ENCODE measurements at places on chromosomes 13 and 19. TPM values are rescaled to one million over a fixed set of nuclear protein-coding genes. Genes with fewer than 3 reads are reported as not detected.
A peak's percentile ranks its signal among the peaks of the same experiment; 100 is the strongest.

GNG8 gene
- total RNA-seq, result not detected

C13orf46 gene
- 0.21 TPM for total RNA-seq

ZNF283 gene
- 3.6 TPM for total RNA-seq

SMAD9 gene
- total RNA-seq, result 1.0 TPM

DYRK1B gene
- 15.8 TPM for total RNA-seq

DNA sequence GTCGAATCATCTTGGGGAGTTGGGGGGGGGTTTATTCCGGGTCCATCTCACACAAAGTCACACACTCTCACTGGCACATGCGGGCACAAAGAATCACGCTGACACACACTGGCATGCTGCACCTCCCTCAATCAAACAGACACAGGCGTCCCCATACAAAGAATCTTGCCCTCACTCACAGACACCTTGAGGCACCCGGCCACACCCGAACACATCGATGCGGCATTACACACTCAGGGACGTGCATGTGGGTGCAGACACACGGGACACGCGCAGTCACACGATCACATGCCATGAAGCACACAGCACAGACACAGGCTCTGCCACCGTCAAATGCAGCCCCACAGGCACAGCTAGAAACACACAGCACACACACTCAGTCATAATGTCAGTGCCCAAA is 7.8 kb downstream of the NFIX start:
- no peak overlapping the region for H3K27ac ChIP-seq
- no peak for DNase-seq
- no peaks in the 10 kb centered on the region for H3K4me1 ChIP-seq
- H3K36me3 ChIP-seq, result no peaks in the 10 kb centered on the region
- no peak overlapping the region for H3K4me3 ChIP-seq

GRCh38 chr13:60074397-60074796 is 89.3 kb downstream of the DIAPH3 start:
- no peaks in the 10 kb centered on the region for H3K36me3 ChIP-seq
- no peak overlapping the region for H3K27ac ChIP-seq
- no peak overlapping the region for H3K4me3 ChIP-seq
- no peak for DNase-seq
- H3K4me1 ChIP-seq, result no peaks in the 10 kb centered on the region

GRCh38 chr19:3671680-3672574 is 28.3 kb downstream of the PIP5K1C start:
- H3K4me3 ChIP-seq, result no peak overlapping the region
- peaks cover 21% of the 10 kb centered on the region for H3K4me1 ChIP-seq
- H3K36me3 ChIP-seq, result no peaks in the 10 kb centered on the region
- no peak for DNase-seq
- H3K27ac ChIP-seq, result no peak overlapping the region

DNA sequence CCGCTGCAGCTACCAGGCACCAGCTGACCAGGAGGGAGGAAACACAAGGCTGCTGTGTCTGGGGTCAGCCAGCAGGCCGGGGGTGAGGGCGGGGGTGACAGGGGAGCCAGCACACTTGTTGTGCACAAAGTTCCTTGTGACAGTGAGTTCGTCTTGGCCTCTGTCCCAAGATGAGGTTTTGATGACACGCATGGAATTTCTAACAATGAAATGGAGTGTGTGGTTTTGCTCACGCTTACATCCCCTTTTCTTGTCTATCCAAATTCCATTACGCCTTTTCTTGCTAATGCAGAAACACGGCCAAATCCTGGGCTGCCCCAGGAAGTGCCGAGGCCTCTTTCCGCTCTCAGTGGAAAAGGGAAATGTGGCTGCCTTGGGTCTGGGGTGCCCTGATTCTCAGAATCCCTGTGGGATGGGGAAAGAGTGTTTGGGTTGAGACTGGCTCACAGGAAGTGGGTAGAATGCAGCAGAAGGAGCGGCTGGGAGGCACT is 73.8 kb downstream of the GADD45B start:
- H3K27ac ChIP-seq, result no peak overlapping the region
- no peaks in the 10 kb centered on the region for H3K27me3 ChIP-seq
- no peaks in the 10 kb centered on the region for H3K36me3 ChIP-seq
- H3K4me3 ChIP-seq, result no peak overlapping the region

DNA sequence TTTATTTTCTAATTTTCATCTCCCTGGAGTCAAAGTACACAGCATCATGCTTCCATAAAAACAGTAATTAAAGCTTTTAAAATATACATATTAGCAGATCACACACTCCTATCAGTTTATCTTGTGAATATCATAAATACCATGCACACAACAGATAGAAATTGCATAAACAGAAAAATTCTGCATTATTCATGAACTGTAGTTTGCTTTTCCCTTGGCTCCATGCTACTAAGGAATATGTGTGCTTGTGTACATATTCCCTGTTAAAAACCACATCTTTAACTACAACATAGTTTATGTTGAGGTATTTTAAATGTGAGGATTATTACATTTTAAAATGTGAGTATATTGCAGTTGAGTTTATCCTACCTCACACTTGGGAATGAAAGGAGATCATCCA is 193.5 kb downstream of the FGF14 start:
- H3K27me3 ChIP-seq, result no peaks in the 10 kb centered on the region
- DNase-seq, result no peak
- H3K4me1 ChIP-seq, result no peaks in the 10 kb centered on the region
- H3K27ac ChIP-seq, result no peak overlapping the region
- H3K36me3 ChIP-seq, result no peaks in the 10 kb centered on the region

DNA sequence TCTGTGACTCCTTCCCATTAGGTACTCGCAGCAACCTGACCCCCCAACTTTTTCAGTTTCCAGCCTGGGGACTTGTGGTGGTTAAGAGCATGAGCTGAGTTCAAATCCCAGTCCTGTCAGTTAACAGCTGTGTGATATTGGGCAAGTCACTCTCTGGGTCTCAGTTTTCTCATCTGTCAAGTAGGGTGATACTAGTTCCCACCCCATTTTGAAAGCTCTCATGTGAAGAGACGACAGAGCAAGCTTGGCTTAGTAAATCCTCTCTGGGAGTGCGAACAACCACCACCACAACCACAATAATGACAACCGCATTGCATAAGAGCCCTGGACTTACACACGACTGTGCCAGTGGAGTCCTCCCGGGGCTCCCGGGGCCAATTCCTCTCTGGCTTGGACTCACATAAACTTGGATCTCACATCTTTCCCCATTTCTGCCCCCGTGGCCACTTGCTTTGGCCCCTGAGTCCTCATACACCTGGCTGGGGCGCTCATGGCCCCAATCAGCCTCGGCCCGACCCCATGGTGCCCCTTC is 454 bp downstream of the BLVRB start:
- H3K4me3 ChIP-seq, result peak overlapping the region; percentile 86
- peaks cover 12% of the 10 kb centered on the region for H3K27me3 ChIP-seq
- H3K4me1 ChIP-seq, result peaks cover 1% of the 10 kb centered on the region
- no peaks in the 10 kb centered on the region for H3K36me3 ChIP-seq
- no peak for DNase-seq
- H3K27ac ChIP-seq, result no peak overlapping the region

DNA sequence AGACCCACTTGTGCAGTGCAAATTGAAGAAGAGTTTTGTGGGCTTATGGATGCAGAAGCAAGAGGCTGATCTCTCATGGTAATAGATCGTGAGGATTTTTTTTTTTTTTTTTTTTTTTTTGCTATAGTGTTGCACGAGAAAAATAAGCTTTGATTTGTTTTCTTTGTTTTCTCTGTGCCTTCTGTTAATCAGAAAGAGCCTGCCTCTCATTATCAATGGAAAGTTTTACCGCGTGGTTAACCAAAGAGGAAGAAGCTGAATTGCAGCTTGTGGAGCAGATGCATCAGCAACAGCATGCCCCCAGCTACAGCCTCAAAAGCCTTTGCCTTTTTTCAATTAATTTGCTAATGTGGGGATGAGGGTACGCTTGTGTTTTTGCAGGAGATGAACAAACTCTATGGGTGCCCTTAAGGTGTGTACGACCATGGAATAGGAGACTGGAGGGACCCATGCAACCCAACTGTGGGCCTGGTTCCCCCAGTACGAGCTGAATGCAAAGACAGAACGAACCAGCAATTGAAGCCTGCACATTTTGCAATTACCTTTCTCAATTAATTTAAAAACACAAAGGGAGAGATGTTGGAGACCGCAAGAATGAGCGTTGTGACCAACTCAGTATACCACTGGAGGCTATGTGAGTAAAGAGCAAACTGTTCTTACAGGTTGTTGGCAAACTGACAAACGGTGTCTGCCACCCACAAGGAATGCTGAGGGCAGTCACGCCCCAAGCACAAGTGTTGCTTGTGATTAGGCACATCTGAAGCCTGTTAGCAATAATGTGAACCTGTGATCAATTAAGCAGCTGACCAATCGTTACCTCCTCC is 58.6 kb upstream of the SPRY2 start:
- no peaks in the 10 kb centered on the region for H3K27me3 ChIP-seq
- H3K4me1 ChIP-seq, result no peaks in the 10 kb centered on the region
- no peaks in the 10 kb centered on the region for H3K36me3 ChIP-seq
- no peak for DNase-seq
- H3K27ac ChIP-seq, result no peak overlapping the region

Measured in H1 (cell line).